Stimulated activated CD4-positive, alpha-beta T cell treated with anti-CD3 and anti-CD28 coated beads, Interleukin-1b, Interleukin-23, amount 100 ng/mL, for 1 hour (primary cell): ENCODE measurements at places on chromosomes 7 and 10.

- DNase-seq, result no peak
These were observed 160.3 kb upstream of the SEMA3A start for GRCh38 chr7:84354866-84355265.

- no peak for DNase-seq
These were observed 406.1 kb downstream of the MDFIC start for GRCh38 chr7:115328018-115328417.

DNA sequence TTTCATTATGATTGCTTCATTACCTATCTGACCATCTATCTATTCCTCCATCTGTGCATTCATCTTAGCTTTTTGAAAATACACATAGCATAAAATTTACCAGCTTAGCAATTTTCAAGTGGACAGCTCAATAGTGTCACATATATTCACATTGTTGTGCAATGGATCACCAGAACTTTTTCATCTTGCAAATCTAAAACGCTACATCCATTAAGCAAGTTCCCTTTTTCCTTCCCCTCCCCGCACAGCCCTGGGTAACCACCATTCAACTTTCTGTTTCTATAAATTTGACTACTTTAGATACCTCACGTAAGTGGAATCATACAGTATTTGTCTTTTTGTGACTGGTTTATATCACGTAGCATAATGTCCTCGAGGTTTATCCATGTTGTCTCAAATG, 78.0 kb upstream of the ADRB1 start:
- DNase-seq, result no peak

DNA sequence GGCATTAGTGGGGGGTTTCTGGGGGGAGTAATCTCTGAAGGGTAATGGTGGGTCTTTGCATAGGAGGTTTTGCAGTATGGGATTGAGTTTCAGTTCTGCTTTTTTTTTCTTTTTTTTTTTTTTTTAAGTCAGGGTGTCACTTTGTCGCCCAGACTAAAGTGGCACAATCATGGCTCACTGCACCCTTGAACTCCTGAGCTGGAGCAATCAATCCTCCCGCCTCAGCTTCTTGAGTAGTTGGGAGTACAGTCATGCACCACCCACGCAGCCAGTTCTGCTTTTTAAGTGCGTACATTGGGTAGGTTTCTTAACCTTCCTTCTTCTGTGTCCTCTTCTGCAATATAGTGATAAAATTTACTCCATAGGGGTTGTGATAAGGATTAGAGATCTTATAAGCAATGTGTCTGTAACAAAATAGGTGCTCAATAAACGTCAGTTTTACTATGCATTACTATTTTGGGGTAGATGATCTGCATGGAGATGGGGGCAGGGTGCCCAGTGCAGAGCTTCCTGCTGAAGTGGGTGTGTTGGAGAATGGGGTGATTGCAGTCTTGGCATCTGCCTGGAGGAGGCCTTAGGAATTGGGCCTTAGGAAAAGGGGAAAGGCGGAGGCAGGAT, 9.6 kb downstream of the KAZALD1 start:
- DNase-seq, result no peak

- DNase-seq, result no peak
These were observed 14.4 kb downstream of the WEE2 start for GRCh38 chr7:141722529-141722928.

DNA sequence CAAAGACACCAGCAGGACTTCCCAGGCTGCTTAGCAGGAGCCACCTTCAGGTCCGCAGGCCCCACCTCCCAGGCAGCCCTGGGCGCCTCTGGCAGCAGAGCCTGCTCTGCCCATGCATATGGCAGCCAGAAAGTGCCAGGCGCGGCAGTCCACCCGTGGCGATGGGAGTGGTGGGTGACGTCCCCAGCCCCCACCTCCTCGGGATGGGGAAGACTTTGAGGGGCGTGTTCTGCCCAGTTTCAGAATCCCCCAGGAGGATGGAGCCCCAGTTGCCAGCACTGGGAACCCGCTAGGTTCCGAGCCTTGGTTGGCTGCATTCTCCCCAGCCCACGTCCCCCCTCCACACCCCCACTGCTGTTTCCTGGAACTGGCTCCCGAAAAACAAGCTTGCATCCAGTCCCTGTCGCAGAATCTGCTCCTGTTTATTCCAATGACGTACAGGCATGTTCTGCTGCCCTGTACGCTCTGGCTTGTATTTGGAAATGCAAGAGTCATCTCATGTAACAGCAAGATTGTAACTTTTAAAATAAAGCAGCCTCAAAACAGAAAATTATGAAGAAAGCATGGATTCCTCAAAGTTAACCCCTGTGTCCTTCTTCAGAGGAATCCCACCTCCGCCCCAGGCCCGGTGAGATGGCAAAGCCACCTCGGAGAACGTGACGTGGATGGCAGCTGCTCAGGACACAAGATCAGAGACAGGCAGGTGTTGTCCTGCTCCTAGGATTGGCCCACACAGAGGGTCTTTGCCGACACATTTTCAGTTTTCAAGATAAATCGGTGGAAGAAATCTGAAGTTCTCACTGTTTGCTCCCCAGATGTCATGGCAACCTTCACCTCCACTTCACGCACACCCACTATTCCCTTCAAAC, 87.8 kb upstream of the PPP2R2D start:
- no peak for DNase-seq

GRCh38 chr10:37947526-37947925, 28.9 kb downstream of the ZNF25 start:
- DNase-seq, result no peak

DNA sequence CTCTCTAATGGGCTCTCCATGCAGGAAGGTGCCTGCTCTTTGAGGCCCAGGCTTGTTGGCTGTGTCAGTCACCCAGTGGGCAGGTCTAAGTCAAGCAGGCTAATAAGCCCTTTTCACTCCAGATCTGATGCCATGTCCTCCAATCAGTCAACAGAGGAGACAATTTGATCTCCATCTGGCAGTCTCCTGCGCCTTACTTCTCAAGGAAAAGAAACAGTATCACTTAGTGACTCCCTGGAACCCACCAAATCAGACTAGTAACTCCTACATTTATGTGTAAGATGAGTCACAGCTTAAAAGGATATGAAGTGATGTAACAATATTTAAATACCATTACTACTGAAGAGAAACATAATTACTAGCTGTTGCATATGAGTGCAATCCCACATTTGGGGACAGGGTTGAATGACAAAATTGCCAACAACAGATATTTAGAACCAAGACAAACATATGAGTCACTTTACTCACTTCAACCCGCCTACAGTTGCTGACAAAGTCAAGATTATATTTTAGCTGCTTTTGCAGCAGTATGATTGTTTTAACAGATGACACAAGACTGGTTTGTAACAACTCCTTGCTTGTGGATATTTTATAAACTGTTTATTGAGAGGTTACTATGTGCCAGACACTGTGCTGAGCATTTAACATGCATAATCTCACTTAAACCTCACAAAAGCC, 72.1 kb downstream of the USP6NL start:
- DNase-seq, result no peak

- no peak for DNase-seq
These were observed 355.2 kb downstream of the TNS3 start for GRCh38 chr7:47226696-47227095.

- DNase-seq, result no peak
These were observed 1.7 kb upstream of the CD36 start for GRCh38 chr7:80636709-80637108.

GRCh38 chr7:94778711-94779459, 123.0 kb upstream of the SGCE start:
- DNase-seq, result no peak

GRCh38 chr7:96182424-96183158, 139.3 kb downstream of the SLC25A13 start:
- no peak for DNase-seq

- DNase-seq, result no peak
These were observed 129.5 kb downstream of the SDK1 start for GRCh38 chr7:3430588-3430987.

DNA sequence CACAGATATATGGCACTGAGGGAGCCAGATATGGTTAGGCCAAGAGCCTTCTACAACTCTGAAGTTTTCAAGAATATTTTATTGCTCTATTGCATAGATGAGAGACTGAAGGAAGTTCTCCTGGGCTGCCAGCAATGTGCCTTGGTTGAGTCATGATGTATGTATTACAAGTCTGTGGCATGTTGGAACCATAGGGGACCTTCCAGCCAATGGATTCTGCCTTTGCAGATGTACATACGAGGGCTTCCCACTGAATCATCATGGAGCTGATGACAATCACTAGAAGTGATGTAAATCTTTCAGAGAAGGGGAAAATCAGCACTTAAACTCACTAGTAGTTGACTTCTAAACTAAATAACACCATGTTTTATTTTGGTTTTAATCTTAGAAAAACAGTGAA, 419.5 kb downstream of the PHTF2 start:
- no peak for DNase-seq

GRCh38 chr7:131157530-131158243, 170.0 kb upstream of the MKLN1 start:
- no peak for DNase-seq

DNA sequence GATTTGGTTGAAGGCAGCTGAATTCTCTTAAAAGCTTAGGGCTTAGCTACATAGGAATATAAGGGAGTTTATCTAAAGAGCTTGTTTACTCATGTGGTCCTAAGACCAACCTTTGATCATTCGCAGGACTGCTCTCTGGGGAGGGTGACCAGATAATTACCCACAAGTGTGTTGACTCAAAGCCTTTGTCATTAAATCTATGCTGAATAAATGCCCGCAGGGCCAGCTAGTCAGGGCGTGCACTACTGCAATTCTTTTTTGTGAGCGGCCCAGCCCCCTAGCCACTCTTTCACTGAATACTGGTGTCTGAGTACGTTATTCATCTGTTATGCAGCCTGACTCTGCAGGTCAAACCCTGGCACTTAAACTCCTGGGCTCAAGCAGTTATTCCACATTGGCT, 69.6 kb downstream of the AKAP9 start:
- no peak for DNase-seq

GRCh38 chr10:7475046-7475911, 64.4 kb upstream of the SFMBT2 start:
- no peak for DNase-seq

- no peak for DNase-seq
These were observed 41.1 kb downstream of the GARS1 start for GRCh38 chr7:30635798-30636197.

DNA sequence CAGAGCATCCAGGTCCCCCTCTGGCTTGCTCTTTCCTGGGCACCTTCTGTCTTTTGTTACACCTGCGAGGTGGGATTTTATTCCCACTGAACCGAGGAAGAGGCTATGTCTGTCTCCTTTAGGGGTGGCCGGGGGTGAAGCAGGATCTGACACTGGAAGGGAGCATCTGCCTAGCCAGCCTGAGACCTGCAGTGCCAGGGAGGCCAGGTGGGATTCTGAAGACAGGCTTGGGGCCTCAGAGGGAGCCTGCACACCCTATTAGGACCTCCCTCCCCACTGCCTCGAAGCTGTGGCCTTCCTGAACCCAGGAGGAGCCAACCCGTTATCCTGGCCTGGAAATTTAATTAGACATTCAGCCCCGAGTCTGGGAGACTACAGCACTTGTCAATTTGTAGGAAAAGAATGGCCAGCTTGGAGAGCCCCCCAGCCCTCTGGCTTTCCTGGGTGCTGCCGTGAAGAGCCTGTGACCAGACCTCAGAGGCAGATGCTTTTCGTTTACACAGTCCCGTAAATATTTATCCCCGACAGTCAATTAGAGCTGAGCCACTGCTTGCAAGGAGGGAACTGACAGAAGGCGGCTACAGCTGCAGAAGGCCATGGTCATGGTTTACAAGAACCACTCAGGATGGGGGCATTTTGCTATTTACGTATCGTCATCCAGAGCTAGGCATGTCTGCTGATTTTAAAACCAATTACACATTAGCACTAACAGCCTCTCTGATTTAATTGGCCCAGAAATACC, 19.7 kb downstream of the CHAT start:
- DNase-seq, result no peak

DNA sequence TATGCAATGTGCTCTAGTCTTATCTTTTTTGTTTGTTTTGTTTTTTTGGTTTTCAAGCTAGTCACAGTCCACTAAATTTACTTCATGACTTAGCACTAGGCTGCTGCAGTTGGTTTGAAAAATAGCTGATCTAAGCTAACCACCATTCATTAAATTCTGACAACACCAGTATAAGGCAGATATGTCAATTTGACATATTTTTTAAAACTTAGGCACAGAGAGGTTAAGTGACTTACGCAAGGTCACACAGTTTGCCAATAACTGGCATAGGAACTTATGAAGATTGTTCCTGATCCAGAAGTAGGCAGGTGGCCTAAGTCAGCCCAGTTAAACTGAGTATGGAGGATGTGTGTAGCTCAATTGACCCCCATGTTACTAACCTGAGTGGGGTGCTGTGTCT, 377.3 kb upstream of the NFE2L3 start:
- no peak for DNase-seq

- DNase-seq, result no peak
These were observed 177.7 kb upstream of the ADO start for GRCh38 chr10:62626817-62627216.

GRCh38 chr10:7275761-7276440, 134.9 kb downstream of the SFMBT2 start:
- no peak for DNase-seq

DNA sequence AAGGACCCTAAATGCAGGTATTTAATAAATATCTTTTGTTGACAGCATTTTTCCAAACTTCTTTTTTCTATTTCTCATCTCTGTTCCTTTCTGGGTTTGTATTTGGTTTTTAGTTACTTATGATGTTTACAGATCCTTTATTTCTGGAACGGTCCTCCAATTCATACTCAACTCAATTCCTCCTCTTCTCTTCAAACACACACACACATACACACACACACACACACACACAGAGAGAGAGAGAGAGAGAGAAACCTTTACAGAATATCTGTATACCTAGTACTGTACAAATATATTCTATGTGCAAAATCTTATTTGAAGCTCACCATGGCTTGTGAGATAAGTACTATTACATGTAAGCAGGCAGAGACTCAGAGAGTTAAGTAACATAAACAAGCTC, 21.6 kb upstream of the GOT1 start:
- no peak for DNase-seq

GRCh38 chr7:2231992-2232765, 566 bp downstream of the MAD1L1 start:
- DNase-seq, result no peak

DNA sequence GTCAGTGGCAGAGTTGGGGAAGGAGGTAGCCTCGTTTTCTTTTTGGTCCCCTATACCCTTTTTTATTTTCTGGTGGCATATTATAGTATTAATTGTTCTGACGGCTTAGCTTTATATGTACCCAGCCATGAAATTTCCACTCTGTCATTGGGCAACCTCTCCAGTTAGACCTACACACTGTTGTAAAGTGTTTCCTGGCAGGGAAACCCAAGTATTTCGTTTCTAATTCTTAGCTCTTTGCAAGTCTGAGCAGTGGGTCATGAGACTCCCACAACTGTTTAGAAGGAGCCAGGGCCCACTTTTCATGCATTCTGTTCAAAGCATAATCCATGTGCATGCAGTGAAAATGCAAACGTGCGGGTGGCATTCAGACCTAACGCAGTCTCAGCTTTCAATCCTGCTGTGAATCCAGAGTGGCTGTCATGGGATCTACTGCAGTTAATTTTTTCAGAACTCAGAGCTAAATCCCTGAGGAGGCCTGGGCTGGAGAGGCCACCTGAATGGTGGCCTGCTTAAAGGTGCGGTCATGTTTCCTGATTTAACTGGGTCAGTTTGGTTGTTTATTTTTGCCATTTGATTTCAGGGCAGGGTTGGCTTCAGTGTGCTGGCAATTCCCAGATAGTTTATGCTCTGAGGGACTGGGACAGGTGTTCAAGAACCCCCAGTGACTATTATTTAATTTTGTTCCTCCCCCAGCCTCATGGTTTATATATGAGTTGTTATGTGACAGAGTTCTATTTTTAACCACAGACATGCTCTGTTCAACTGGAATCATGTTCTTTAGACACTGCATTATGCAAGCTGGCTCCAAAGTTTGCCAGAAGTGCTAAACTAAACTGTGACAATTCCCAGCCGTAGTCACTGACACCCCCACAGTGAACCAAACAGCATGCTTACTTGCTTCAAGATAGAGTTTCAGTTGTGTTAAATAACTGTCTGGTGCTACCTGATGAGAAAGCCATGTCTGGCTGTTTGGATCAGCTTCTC, 27.4 kb upstream of the SYPL1 start:
- DNase-seq, result no peak
